ENCODE measurements at places on chromosomes 2 and 18. TPM values are rescaled to one million over a fixed set of nuclear protein-coding genes. Genes with fewer than 3 reads are reported as not detected.

Gene INHA
- total RNA-seq: not detected

Gene STAT4
- total RNA-seq: 11.6 TPM

Gene TACR1
- total RNA-seq: 0.56 TPM

Gene PRSS56
- not detected for total RNA-seq

Gene CHST9
- under 0.01 TPM for total RNA-seq

Gene KCNG2
- 0.19 TPM for total RNA-seq

Gene CASP8
- 24.2 TPM for total RNA-seq

Gene FTCDNL1
- 2.1 TPM for total RNA-seq

Gene MROH2A
- not detected for total RNA-seq

Gene PLCD4
- total RNA-seq: 2.3 TPM

Gene FAM228A
- total RNA-seq: 0.85 TPM

Gene SPR
- total RNA-seq: 30.5 TPM

Gene LAMA1
- 91.6 TPM for total RNA-seq

Gene FEV
- total RNA-seq: not detected

Gene MPP4
- total RNA-seq: 9.8 TPM

All from regular cardiac myocyte (primary cell).